ENCODE measurements at places on chromosomes 7 and 10.

DNA sequence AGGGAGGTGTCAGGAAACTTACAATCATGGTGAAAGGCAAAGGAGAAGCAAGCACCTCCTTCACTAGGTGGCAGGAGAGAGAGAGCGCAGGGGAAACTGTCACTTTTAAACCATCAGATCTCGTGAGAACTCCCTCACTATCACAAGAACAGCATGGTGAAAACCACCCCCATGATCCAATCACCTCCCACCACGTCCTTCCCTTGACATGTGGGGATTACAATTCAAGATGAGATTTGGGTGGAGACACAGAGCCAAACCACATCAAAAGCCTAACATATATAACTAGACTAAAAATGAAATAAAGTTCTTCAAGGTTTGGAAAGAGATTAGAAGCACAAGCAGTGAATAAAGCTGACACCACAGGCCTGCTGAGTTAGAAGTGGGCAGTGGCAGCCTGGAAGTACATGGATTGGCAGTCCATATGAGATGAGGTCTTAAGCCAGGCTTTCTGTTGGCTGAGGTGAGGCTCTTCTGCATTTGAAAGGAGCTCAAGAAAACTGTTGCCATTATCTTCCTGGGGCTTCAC lies 96.4 kb upstream of the MDFIC start:
- no peak for DNase-seq

- no peak for DNase-seq
Measured at GRCh38 chr7:150642926-150643325, 10.7 kb upstream of the GIMAP6 start.

DNA sequence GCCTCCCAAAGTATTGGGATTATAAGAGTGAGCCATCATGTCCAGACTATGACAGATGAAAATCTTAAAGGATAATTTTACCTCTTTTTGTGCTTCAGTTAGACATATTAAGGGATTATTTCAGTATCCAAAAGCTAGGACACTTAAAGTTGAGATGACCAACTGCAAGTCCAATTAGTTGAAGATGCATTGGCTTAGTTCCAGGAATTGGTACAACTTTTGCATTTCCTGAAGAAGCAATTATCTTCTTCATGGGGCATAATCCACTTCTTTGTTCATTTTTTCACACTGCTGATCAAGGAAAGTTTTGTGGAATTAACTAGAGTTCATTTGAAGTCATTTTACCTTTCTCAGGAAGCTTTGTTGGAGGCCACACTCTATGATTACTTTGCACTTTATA lies 72.0 kb upstream of the HECW1 start:
- no peak for DNase-seq

DNA sequence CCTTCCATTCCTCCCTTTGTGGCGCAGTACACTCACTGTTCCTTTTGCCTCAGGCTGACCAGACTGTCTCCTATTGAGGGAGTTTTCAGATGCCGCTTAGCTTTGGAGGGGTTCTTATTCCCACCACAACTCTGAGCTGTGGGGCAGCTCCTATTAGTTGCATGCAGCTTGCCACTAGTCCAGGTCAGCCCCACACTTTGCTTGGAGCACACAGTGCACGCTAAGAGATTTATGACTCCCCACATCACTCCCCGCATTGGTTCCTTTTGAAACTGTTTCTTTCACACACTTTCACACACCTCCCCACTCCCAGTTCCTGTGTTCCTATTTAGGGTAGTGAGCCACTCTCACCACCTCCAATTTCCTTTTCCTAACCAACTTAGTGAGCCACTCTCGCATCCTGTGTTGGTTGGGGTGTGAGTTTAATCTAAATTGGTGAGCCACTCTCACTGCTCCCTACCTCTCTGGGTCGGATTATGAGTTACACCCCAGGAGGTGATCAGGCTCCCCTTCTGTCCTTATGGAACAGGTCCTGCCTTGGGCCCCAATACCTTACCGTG lies 10.4 kb upstream of the ZNF485 start:
- DNase-seq, result no peak

DNA sequence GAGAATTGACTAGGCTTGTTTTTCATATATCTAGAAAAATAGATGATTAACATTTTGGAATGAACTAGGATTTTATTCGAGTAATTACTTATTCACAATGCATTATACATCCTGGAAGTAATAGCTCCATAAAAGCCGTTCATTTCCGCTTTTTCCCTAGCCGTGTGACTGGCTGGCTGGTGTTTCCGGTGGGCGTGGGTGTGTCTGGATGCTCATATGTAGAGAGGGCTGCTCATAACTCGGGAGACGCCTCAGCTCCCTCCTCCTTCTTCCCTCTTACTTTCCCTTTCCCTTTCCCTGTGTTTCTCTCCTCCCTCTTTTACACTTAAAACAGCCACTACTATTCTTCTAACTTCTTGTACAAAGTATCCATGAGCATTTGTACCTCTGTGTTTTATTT lies 187.7 kb upstream of the VSTM2A start:
- DNase-seq, result no peak

DNA sequence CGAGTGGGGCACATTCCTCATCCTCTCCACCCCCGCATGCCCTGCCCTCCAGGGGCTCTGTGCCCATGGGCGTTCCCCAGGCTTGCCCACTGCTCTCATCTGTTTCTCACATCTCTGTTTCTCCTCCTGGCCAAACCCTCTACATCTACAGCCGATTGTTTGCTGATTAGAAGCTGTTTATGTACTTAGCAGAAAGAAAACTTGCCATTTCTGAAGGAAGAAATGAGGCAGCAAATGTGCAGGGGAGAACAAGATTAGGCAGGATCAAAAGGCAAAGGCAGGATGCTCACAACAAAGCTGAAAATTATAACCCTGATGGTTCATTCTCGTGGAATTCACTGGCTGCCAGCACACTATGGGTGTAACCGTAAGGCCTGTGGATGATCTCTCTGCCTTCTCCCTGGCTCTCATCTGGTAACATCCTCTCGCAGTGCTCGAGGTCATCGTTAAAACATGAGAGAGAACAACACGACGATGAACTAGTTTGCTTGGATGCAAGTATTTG lies 111.6 kb upstream of the KLF14 start:
- no peak for DNase-seq

DNA sequence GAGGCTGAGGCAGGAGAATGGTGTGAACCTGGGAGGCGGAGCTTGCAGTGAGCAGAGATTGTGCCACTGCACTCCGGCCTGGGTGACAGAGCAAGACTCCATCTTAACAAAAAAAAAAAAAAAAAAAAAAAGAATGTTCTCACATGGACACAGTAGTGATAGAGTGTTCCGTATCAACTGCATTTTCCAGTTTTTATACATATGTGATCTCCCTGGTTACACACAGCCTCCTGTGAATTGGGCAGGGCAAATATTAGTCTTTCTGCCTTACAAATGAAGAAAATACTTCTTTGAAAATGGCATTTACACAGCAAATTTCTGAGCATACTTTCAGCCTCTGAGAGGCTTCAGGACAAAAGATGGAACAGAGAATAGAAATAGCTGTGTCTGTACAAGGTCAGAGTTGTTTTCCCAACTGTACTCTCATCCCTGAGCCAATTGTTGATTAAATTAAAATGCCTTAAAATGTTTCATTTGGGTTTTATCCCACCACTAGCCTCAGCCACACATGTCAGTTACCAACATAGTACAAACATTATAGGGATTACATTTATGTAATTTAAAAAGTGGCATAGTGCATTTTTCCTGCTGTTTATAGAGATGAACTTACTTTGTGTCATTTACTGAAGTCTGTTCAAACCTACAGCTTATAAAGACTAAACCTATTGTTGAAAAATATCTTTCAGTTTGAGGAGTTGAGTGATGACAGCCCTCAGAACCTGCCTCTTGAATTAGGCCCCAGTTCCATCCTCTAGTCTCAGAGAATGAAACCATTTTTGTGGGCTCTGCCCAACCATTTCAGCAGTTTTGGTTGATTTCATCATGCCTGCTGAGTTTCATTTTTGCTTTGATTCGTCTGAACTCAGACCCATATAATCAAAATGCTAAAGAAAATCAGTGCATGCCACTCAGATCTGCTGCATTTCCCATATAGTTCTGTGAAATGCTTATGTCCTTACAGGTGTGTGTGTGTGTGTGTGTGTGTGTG lies 609.4 kb upstream of the C7orf33 start:
- no peak for DNase-seq

DNA sequence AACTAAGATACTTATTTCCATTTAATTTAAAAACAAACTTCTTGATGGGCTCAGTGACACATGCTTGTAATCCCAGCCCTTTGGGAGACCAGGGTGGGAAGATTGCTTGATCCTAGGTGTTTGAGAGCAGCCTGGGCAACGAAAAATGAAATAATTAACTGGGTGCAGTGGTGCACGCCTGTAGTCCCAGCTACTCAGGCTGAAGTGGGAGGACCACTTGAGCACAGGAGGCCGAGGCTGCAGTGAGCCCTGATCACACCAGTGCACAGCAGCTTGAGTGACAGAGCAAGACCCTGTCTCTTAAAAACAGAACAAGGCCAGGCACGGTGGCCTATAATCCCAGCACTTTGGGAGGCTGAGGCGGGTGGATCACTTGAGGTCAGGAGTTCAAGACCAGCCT lies 37.4 kb downstream of the AVL9 start:
- no peak for DNase-seq

DNA sequence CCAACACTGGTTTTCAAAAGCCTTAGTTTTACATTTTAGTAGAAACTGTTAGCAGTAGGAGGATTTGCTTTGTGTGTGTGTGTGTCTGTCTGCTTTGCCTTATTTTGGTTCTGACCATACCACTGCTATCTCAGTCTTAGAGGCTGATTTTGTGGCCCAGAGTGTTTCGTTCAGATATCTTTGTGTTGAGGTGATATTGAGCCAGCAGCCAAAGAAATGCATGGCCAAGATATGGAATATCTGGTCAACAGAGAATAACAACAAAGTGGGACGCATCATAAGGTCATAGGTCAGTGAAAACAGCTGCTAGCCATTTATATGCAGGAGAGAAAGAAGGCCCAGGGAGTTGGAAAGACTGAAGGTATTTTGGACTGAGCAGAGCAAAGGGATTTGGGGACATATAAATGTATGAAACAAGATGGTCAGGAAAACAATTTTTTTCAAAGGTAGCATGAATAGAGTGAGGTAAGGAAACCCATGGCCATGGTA lies 47.7 kb downstream of the KIAA1217 start:
- DNase-seq, result no peak

GRCh38 chr7:155631155-155631554 lies 13.3 kb upstream of the RBM33 start:
- DNase-seq, result no peak

DNA sequence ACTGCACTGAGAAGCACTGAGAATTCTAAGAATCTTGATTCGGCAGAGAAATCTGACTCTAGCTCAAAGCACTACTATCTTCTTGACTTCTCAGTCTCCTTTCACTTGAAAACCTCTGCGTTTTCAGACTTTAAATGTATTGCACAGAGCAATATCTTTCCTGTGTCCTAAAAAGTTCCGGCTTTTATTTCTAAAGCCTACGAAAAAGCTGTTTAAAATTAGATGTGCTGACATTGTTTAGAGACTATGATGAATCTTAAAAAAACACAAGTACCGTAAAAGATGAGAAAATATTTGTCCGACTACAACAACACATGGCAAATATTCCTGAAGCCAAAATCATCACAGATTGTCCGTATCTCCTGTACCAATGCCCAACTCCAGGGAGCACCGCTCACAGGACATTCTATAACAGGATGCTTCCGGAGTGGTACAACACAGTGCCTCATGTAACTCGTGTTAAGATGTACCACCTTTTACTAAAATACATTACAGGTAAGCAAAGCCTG lies 136.9 kb downstream of the CUBN start:
- no peak for DNase-seq

GRCh38 chr7:24545215-24545614 lies 28.0 kb upstream of the PALS2 start:
- DNase-seq, result no peak

DNA sequence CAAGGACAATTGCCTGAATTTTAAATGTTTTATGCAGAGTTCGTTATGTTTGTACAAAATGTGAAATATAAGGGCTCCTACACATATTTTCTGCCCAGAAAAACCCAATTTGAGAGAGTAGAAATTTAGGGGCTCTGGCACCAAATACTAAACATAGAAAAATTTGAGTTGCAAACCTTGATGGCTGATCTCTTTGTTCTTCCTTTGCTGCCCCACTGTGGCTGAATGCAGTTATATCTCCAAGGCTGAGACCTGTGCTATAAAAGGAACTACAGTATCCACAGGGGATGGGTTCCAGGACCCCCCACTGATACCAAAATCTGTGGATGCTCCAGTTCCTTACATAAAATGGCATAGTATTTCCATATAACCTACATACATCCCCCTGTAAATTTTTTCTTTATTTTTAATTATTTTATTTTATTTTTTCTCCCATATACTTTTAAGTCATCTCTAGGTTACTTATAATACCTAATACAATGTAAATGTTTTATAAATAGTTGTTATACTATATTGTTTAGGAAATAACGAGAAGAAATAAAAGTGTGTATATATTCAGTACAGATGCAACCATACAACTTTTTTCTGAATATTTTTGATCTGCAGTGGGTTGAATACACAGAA lies 22.5 kb downstream of the CFAP43 start:
- DNase-seq, result no peak

- DNase-seq, result no peak
Measured at GRCh38 chr7:104126411-104126841, 81.4 kb downstream of the ORC5 start.

Data from left ventricle myocardium inferior (tissue), 1 donor.